ENCODE measurements at places on chromosomes 1 and 21. TPM values are rescaled to one million over a fixed set of nuclear protein-coding genes. Genes with fewer than 3 reads are reported as not detected.

GRCh38 chr1:179079113-179079761 is 2.6 kb upstream of the TOR3A start:
- peak; percentile 47 for DNase-seq

- no peak for DNase-seq
Observed at GRCh38 chr21:34180407-34180806, 107.0 kb downstream of the MRPS6 start.

Gene BGLAP
- polyA plus RNA-seq: 1.5 TPM

GRCh38 chr1:21567241-21568005 is 58.2 kb downstream of the ALPL start:
- no peak for DNase-seq

Gene HCN3
- polyA plus RNA-seq: 1.1 TPM

Gene HAPLN2
- 0.37 TPM for polyA plus RNA-seq

DNA sequence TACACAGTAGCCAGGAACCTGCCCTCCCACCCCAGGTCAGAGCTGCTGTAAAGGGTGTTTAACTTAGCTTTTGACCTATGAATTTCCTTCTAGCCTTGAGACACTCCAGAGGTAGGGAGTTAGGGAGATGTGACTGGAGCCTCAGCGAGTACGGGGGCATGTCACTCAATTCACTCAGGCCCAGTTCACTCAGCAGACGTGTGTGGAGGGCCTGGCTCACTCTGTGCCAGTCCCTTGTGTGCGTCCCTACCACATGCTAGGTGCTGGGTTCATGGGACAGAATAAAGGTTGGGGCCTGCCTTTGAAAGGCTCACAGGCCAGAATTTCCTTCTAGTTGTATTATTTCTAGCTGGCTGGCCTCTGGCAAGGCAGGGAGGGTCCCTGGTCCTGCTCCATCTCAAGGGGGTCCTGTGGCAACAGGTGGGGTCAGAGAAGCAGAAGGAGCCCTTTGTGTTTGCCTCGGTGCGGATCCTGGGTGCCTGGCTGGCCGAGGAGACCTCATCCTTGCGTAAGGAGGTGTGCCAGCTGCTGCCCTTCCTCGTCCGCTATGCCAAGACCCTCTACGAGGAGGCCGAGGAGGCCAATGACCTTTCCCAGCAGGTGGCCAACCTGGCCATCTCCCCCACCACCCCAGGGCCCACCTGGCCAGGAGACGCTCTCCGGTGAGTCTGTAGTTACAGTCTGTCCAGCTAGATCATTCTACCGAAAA is 4.5 kb downstream of the NCDN start:
- no peak for DNase-seq

DNA sequence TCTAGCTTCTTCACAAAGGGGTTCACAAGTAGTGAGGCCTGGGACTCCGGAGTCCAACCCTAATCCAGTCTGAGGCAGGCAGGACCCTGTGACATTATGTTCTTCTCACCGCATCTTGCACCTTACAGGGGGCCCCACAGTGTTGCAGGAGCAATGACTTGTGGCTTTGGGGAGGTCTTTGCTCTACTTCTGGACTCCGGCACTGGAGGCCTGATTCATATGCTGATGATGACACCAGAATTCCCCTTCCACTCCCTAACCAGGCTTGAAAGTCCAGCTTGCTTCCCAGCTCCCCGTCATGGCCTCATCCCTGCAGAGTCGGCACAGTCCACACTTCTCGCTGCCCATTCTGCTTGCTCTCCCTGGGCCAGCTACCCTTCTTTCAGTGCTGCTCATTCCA is 96.3 kb upstream of the SLC44A3 start:
- no peak for DNase-seq

GRCh38 chr1:6619045-6619444 is 5.5 kb downstream of the PHF13 start:
- no peak for DNase-seq

Gene NLRP3
- polyA plus RNA-seq: 0.61 TPM

Data from stomach (tissue), 19 donors.